ENCODE measurements at places on chromosomes 2 and 18.
A peak's percentile ranks its signal among the peaks of the same experiment; 100 is the strongest.

DNA sequence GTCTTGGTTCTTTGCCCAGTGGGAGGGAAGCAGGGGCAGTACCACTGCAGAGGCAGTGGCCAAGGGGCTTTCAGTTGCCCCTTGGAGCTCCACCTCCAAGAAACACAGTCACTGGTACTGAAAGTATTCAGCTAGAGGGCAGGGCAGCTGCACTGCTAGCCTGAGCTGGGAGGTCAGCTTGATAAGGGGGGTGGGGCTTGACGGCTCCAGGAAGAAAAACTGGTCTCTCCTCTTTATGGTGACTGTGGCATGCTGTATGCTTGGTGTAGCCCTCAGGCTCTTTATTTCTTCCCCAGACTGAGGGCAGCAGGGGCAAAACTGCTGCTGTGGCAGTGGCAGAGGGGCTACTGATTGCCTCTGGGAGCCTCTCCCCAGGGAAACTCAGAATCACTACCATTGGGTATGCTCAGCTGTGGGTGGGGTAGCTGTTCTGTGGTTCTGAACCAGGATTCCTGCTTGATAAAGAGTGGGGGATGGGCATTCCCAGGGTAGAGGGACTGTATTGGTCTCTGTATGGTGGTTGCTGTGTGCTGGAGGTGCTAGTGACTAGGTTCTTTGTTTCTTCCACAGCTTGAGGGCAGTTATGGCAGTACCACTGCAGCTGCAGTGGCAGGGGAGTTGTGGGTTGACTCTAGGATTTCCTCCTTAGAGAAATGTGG, 134.6 kb upstream of the SCN7A start:
- peak; percentile 82 for DNase-seq

DNA sequence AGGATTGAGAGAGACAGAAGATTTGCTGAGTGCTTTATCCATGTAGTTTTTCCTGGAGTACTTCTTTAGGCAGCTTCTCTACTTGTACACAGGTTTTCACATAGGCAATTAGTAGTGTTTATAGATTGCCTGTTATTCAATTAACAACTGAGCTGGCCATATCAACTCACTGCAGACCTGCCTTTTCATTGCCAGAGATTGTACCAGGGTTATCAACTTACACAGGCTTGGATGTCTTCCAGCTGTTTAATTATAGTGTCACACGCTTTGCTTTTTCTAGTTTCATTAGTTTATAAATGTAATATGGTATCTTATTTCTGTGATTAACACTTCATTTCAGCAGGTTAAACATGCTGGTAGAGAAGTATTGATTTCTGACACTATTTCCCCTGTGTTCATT, 125.9 kb downstream of the GPD2 start:
- DNase-seq: peak; percentile 6

DNA sequence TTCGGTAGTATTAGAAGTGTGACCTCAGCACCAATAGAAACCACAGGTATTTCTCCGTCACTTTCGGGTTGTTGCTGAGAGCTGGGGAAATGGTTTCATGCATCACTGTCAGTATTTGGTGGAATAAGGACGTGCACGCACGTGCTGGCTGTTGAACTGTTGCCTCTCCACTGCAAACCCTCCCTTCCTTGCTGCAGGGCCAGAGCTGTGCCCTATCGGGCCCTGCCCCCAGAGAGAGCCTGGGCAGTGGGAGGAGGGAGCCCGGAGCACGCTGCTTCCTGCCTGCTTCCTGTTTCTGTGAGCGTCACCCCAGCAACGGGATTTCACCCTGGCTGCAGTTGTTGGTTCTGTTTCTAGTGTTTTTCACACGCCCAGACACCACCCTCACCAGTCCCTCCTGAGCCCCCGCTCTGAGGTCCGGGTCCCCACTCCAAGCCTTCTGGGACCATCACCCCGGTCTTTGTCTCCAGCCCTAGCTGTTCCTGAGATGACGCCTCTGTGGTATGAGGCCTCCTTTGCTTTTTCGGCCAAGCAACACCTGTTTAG, 47.4 kb downstream of the LRRFIP1 start:
- peak; percentile 92 for DNase-seq

DNA sequence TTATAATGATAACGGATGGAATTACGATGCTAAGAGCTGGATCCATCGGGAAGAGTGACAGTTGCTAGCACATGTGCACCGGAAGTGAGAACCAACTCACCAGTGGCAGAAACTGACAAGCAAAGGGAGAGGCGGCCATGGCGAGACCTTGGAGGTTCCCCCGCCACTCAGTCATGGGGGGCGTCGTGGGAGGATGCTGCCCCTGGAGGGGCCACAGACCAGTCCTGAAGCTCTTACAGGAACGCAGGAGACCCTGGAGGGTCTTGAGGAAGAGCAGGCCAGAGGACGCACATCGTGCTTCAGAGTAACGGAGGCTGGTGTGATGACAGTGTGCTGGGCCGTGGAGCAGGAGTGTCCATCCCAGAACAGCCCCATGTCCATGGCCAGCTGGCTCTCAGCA, 53.1 kb upstream of the KCNG2 start:
- no peak for DNase-seq

- DNase-seq: no peak
Observed at GRCh38 chr18:67517444-67517765, 885 bp upstream of the DSEL start.

GRCh38 chr2:59236723-59237122, 995.6 kb upstream of the FANCL start:
- DNase-seq: no peak

- no peak for DNase-seq
Observed at GRCh38 chr18:32668956-32669355, 103.9 kb downstream of the KLHL14 start.
